Tibial artery (tissue), 4 donors: ENCODE measurements at places on chromosomes 7 and 10.

GRCh38 chr10:69217119-69217754 lies 2.9 kb upstream of the HKDC1 start:
- no peak for DNase-seq

- DNase-seq, result no peak
Observed at GRCh38 chr7:19815546-19815945, 42.1 kb upstream of the TMEM196 start.

DNA sequence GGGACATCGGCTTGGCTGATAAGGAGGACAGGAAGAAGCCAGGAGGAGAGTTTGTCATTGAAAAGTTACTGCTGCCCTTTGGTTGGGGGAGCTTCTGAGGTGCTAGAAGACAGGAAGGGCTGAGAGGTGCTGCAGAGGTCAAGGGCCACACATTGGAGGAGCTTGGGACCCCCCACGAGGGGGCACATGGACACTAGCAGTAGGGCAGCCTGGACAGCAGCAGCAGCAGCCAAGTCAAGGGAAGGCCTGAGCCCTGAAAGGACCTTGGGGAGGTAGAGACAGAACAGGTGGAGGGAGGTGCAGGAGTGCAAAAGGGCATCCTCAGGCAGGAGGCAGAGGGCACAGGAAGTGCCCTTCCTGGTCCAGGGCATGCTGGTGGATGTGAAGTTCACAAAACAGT lies 439.7 kb upstream of the IGFBP3 start:
- no peak for DNase-seq

GRCh38 chr7:132544999-132545398 lies 31.3 kb downstream of the PLXNA4 start:
- no peak for DNase-seq

GRCh38 chr7:117124591-117125220 lies 171.4 kb downstream of the ST7 start:
- peak; percentile 90 for DNase-seq

- no peak for DNase-seq
Observed at GRCh38 chr7:121105262-121105661, 116.8 kb downstream of the CPED1 start.

DNA sequence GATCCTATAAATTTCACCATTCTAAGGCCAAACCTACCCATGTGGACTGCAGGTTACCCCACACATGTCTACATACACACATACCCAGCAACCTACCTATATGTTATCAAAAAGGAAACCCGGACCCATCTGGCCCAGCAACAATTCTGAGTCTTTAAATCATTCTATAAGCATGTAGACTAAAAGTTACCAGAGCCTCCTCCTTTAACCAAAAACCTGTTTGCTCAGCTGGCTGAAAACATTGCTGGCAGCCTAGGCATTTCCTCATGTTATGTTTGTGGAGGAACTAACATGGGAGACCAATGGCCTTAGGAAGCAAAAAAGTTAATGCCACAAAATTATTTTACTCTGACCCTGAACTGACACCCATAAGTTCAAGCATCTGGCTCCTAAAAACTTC lies 5.3 kb upstream of the ADCK2 start:
- no peak for DNase-seq

- DNase-seq, result no peak
Observed at GRCh38 chr7:70502117-70502863, 629.7 kb upstream of the GALNT17 start.

DNA sequence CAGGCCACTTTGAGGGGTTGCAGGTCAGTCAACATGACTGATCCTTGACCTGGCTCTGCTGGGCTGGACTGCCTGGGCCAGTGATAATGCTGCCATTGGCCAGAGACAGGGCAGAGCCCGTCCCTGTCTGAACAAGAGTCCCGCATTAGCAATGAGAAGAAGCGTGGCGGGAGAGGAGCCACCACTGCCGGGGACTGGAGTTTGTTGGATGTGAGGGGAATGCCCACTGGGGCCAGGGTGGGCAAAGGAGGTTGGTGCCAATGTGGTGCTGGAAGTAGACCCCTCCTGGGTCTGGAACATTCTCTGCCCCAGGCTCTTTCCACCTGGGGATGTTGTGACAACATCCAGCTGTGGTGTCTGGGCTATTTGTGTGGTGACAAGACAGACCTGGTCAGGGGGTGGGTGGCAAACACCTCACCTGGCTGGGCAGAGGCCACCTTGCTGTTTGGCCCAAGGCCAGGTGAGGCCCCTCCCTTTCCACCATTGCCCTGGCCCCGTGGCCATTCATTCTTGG lies 7.6 kb downstream of the SAP25 start:
- DNase-seq, result no peak

- DNase-seq, result no peak
Observed at GRCh38 chr7:24704311-24704710, 53.0 kb downstream of the GSDME start.

GRCh38 chr7:128666200-128666599 lies 5.9 kb upstream of the GARIN1A start:
- DNase-seq, result no peak

DNA sequence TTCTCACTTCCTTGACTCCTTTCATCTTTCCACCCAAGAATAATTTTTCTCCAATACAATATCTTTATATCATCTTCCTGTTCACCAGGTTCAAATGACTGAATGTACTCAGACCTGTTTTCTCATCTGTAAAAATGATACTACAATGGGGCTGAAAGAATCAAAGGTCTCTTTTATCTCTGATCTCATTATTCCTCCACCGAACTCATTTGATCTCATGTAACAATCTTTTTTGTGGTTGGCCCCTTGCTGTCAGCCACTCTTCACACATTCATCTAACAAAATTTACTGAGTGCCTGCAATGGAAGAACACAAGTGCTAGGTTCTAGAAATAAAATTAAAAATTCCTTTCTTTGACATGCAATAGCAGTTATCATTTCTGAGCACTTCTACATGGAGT lies 65.0 kb downstream of the GRM8 start:
- DNase-seq, result no peak

GRCh38 chr7:27763983-27764508 lies 24.1 kb downstream of the TAX1BP1 start:
- no peak for DNase-seq

GRCh38 chr7:106668861-106669524 lies 8.0 kb upstream of the CCDC71L start:
- no peak for DNase-seq

- DNase-seq, result no peak
Observed at GRCh38 chr7:19834566-19834965, 61.1 kb upstream of the TMEM196 start.

- DNase-seq, result no peak
Observed at GRCh38 chr7:90425376-90425775, 22.1 kb downstream of the CLDN12 start.

DNA sequence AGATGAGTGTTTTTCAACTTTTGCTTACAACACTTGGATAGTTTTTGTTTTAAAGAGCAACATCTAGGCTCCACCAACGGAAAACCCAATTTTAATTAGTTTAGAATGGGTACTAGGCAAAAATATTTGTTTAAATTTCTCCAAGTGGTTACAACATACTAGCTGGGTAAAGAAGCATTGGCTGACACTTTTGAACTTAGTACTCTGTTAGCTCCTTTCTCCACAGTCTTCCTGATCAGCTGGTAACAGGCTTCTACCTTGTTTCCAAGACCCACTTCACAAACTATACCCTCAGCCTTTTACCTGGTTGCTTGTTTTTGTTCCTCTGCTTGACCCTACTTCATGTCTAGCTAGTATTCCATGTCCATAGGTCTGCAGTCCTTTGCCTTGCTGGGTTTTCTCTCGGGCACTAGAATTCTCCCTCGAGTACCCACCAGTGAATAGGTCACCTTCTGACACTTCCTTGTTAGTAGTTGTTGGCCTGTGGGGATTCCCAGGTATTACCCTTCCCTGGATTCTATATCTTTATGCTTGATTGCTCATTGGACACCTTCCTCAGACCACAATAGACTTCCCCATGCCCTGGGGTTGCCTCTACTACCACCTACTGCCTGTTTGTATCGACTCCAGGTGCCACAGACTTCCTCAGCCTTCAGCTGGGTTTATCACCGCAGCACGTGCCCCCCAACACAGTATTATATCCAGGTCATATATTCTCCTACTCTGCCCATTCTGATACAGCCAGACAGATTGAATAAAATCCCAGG lies 42.0 kb downstream of the PRPS1L1 start:
- no peak for DNase-seq

- DNase-seq, result no peak
Observed at GRCh38 chr10:119273413-119273812, 66.0 kb downstream of the GRK5 start.

GRCh38 chr7:12066521-12066920 lies 144.6 kb upstream of the TMEM106B start:
- DNase-seq, result no peak

GRCh38 chr7:17123020-17123419 lies 175.4 kb upstream of the AHR start:
- DNase-seq, result no peak

DNA sequence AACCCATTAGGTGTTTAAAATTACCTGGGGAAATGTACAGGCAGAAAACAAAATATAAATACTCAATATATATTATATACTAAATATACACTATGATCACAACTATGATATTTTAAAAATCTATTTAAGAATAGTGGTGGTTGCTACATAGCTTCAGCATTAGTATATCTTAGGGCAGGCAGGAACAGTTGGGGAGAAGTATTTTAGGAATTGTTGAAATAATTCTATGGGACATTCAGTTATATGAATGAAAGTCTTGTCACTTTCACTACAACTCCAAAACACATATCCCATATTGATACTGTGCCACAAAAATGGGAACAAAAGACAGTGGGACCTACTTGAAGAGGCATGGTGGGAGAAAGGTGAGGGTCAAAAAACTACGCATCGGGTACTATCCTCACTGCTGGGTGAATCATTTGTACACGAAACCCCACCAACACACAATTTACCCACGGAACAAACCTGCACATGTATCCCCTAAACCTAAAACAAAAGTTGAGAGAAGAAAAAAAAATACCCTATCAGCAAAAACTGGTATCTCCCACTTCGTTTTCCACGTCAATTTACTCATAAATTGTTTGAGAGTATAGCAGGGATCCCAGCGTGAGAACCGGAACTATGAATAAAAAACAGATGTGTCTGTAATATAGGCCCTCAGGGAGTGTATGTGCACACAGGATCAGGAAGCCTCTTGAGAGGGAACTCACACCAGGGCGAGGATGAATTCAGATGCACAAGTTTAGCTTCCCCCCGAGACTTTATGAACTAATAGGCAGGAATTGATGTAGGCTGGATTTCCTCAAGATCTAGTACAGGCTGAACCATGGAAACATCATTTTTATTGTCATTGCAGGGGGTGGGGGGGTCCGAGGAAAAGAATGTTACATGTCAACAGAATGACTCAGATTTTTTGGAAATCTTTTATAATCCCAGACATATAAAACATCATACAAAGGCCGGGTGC lies 16.2 kb downstream of the SLC16A12 start:
- DNase-seq, result peak; percentile 55

DNA sequence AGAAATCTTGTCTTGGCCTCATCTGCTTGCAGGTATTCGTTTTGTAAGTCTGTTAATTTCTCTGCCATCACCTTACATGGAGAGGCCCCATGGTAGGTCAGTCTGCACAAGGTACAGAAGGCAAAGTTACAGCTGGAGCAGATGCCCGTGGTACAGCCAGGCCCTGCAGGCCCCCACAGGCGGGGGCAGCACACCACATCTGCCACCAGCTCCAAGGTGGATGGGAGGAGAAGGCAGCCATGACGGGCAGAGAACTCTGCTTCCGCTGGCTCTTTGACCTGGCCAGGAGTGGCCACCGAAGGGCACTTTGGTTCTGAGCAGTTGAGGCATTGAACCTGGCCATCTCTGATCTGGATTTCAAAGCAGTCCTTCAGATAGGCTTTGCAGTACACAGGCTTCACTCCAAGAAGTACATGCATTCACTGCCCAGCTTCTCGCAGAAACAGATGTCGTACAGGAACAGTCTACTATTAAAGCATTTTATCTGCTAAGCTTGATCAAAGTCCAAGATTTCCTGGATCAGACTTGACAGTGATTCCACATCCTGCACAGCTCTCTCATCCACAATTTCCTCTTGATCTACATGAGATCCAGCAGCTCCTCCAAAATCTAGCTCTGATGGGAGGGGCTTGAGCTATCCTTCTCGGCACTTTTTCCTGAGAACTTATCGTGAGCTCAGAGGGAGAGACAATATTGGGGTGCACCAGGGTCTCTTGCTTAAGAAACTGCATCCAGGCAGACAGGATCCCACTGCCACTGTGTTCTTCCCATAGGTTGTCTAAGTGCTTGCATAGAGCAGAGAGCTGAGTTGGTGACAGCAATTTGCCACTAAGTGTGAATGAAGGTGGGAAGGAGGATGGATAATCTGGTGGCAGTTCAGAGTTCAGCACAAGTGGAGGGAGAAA lies 120.7 kb downstream of the TRRAP start:
- peak; percentile 27 for DNase-seq

- no peak for DNase-seq
Observed at GRCh38 chr7:128940494-128941322, 3.0 kb downstream of the IRF5 start.

- no peak for DNase-seq
Observed at GRCh38 chr10:127158662-127159061, 37.7 kb downstream of the INSYN2A start.

DNA sequence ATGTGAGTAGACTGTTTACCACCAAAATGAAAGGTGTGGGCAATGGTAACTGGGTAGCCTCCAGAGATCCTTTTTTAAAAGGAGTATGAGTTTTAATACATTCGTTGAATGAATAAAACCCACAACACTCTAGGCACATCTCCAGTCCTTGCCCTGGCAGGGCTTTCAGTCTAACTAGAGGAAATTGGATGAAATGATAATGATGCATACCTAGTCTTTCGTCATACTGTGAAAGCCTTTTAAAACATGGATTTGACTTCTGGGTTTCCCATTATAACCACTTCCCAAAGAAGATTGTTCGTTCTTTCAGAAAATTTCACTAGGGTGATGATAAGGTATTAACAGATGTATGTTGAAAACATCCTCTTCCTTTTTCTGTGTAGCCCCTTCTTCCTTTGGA lies 110.8 kb downstream of the REEP3 start:
- no peak for DNase-seq

GRCh38 chr10:75793848-75794247 lies 362.4 kb downstream of the LRMDA start:
- DNase-seq, result no peak
